ENCODE measurements at places on chromosomes 6 and 20.

- DNase-seq = peak; percentile 10
Measured at GRCh38 chr20:19628570-19629134, 129.4 kb upstream of the RIN2 start.

DNA sequence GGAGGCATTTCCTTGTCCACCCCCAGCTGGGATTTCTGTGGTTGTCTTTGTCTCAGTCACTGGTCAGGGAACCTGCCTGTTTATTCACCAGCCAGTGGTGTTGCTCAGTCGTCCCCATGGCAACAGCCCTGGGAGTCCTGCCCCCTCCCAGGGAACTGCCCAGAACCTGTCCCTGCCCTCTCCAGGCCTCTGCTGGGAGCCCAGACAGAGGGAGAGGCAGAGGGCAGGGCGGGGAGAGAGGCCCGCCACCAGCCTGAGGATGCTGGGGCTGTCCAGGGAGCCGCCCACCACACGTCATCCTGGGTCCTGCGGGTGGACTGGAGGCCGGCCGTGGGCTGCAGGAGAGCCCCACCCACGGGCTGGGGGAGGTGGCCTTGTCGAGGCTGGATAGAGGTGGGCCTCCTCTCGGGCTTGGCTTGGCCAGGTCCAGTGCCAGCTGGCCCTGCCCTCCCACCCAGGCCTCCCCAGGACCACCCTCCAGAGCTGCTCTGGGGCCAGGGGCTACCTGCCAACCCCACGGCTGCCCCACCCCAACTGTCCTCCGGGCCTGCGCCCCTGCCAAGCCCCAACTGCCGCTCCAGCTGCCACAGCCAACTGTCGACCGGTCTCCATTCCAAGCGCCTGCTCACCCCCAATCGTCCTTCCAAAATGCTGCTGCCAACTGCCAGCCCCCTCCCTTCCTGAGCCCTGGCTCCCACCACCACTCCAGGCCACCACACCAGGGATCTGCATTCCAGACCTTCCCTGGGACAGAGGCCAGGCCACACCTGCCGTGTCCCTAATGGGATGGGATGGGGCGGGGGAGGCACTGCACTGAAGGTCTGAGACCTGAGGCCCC is 4.2 kb upstream of the ZBTB46 start:
- peak; percentile 100 for DNase-seq

GRCh38 chr20:59817846-59818615 is 115.4 kb downstream of the SYCP2 start:
- DNase-seq = no peak

GRCh38 chr6:160330619-160331018 is 17.6 kb upstream of the SLC22A3 start:
- DNase-seq = no peak

GRCh38 chr6:45278367-45278766 is 49.8 kb upstream of the RUNX2 start:
- no peak for DNase-seq

- DNase-seq = no peak
Measured at GRCh38 chr6:158808941-158809678, 10.1 kb downstream of the EZR start.

- DNase-seq = no peak
Measured at GRCh38 chr6:149264629-149265028, 52.9 kb upstream of the TAB2 start.

Data from MG63 (cell line).